ENCODE measurements at places on chromosomes 7 and 10. TPM values are rescaled to one million over a fixed set of nuclear protein-coding genes. Genes with fewer than 3 reads are reported as not detected.

The CABCOCO1 gene
- total RNA-seq = not detected

The SEMA3E gene
- 23.9 TPM for total RNA-seq

The GAD2 gene
- not detected for total RNA-seq

The TRIM24 gene
- 10.6 TPM for total RNA-seq
